Vagina (tissue), 2 donors: ENCODE measurements at places on chromosomes 1 and 21. TPM values are rescaled to one million over a fixed set of nuclear protein-coding genes. Genes with fewer than 3 reads are reported as not detected.

- no peaks in the 10 kb centered on the region for H3K4me1 ChIP-seq
- no peak for DNase-seq
- no peak overlapping the region for H3K27ac ChIP-seq
- no peaks in the 10 kb centered on the region for H3K36me3 ChIP-seq
- H3K27me3 ChIP-seq, result no peaks in the 10 kb centered on the region
Observed at GRCh38 chr1:240107058-240107684, 15.5 kb downstream of the FMN2 start.

Gene PRR9
- total RNA-seq, result not detected

Gene LENEP
- total RNA-seq, result not detected

Gene KIF17
- 2.5 TPM for total RNA-seq

GRCh38 chr1:42266253-42267135, 68.5 kb downstream of the FOXJ3 start:
- H3K36me3 ChIP-seq, result no peaks in the 10 kb centered on the region
- no peak for DNase-seq
- H3K27me3 ChIP-seq, result no peaks in the 10 kb centered on the region
- H3K4me1 ChIP-seq, result peaks cover 18% of the 10 kb centered on the region
- no peak overlapping the region for H3K4me3 ChIP-seq

DNA sequence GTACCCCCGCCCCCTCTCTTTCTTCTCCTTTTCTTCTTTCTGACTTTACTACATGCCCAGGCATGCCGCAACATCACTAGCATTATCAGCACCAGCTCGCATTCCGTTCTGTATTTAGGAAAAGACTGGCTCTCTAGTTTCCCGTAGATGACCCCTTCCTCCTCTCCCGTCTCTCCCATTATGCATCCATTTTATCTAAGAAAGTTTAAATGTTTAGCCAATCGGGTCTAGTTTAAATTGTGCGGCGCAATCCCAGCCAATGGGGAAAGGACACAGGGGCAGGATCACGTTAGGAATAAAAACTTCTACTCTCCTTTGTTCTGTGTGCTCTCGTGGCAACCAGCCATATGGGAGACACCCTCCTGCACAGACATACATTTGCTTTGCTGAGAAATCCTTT, 2.3 kb upstream of the KRTAP10-7 start:
- no peak for DNase-seq
- no peak overlapping the region for H3K27ac ChIP-seq
- H3K4me1 ChIP-seq, result no peaks in the 10 kb centered on the region
- no peak overlapping the region for H3K4me3 ChIP-seq
- no peaks in the 10 kb centered on the region for H3K27me3 ChIP-seq

GRCh38 chr1:198157847-198158725, 1.3 kb downstream of the NEK7 start:
- peak overlapping the region; percentile 84 for H3K4me3 ChIP-seq
- DNase-seq, result no peak
- H3K27me3 ChIP-seq, result no peaks in the 10 kb centered on the region
- peaks cover 48% of the 10 kb centered on the region for H3K4me1 ChIP-seq
- no peaks in the 10 kb centered on the region for H3K36me3 ChIP-seq
- peak overlapping the region; percentile 99 for H3K27ac ChIP-seq

- H3K4me3 ChIP-seq, result no peak overlapping the region
- no peak overlapping the region for H3K27ac ChIP-seq
- H3K36me3 ChIP-seq, result no peaks in the 10 kb centered on the region
- H3K27me3 ChIP-seq, result no peaks in the 10 kb centered on the region
- no peak for DNase-seq
Observed at GRCh38 chr21:45866551-45866950, 115.0 kb upstream of the COL6A1 start.

GRCh38 chr21:20646431-20647165, 351.6 kb upstream of the NCAM2 start:
- H3K27me3 ChIP-seq, result no peaks in the 10 kb centered on the region
- H3K4me3 ChIP-seq, result no peak overlapping the region
- DNase-seq, result no peak
- no peak overlapping the region for H3K27ac ChIP-seq

Gene KRTAP6-1
- not detected for total RNA-seq

GRCh38 chr1:1032424-1032823, 12.5 kb downstream of the AGRN start:
- H3K4me1 ChIP-seq, result peaks cover 22% of the 10 kb centered on the region
- DNase-seq, result no peak
- H3K27ac ChIP-seq, result no peak overlapping the region
- peaks cover 5% of the 10 kb centered on the region for H3K27me3 ChIP-seq
- H3K4me3 ChIP-seq, result peak overlapping the region; percentile 60
- H3K36me3 ChIP-seq, result no peaks in the 10 kb centered on the region

DNA sequence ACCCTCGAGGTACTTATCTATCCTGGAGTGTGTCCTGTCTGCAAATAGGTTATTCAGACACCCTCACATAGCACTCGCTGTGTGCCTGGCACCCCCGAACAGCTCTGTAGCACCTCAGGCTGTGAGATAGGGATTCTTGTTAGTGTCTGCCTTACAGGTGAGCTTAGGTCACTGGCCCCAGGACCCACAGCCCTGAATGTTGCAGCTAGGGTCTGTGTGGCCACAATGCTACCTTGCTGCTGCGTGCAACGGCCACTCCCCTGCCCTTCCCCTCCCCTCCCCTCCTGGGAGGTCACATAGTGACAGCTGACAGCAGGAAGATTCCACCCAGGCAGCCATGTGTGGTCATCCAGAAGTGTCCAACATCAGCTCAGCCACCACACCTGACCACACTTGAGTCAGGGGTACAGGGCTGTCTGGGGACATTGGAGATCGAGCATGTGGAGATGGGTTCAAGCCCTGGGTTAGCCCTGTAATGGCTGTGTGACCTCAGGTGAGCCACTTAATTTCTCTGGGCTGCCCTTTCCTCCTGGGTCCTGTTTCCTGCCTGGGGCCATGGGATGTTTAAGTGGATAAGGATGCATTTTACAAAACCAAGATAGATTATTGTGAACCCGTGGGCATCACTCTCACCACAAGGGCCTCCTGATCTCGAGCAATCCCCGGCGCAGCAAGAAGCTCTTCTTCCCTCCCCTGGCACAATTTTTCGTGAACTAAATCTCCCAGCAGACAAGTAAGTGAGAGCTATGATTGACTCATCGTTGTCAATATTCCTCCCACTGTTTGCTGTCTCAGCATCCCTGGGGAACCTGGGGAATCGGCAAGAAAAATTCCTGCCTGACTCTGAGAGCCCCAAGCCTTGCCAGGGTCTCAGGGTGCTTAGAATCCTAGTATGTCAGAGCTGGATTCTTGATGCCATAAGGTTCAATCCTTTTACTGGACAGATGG, 208.7 kb downstream of the PTPRU start:
- no peaks in the 10 kb centered on the region for H3K36me3 ChIP-seq
- DNase-seq, result no peak
- H3K4me3 ChIP-seq, result no peak overlapping the region
- H3K27me3 ChIP-seq, result no peaks in the 10 kb centered on the region
- H3K27ac ChIP-seq, result no peak overlapping the region

- H3K36me3 ChIP-seq, result no peaks in the 10 kb centered on the region
- no peaks in the 10 kb centered on the region for H3K27me3 ChIP-seq
- DNase-seq, result no peak
- no peaks in the 10 kb centered on the region for H3K4me1 ChIP-seq
- H3K27ac ChIP-seq, result peak overlapping the region; percentile 14
Observed at GRCh38 chr1:235022981-235023710, 105.5 kb downstream of the TOMM20 start.

GRCh38 chr1:57091642-57092041, 125.8 kb upstream of the C8B start:
- no peak overlapping the region for H3K27ac ChIP-seq
- DNase-seq, result no peak
- no peaks in the 10 kb centered on the region for H3K36me3 ChIP-seq
- H3K27me3 ChIP-seq, result no peaks in the 10 kb centered on the region
- H3K4me1 ChIP-seq, result no peaks in the 10 kb centered on the region

Gene SZRD1
- total RNA-seq, result 52.3 TPM

Gene OPRD1
- 2.2 TPM for total RNA-seq

DNA sequence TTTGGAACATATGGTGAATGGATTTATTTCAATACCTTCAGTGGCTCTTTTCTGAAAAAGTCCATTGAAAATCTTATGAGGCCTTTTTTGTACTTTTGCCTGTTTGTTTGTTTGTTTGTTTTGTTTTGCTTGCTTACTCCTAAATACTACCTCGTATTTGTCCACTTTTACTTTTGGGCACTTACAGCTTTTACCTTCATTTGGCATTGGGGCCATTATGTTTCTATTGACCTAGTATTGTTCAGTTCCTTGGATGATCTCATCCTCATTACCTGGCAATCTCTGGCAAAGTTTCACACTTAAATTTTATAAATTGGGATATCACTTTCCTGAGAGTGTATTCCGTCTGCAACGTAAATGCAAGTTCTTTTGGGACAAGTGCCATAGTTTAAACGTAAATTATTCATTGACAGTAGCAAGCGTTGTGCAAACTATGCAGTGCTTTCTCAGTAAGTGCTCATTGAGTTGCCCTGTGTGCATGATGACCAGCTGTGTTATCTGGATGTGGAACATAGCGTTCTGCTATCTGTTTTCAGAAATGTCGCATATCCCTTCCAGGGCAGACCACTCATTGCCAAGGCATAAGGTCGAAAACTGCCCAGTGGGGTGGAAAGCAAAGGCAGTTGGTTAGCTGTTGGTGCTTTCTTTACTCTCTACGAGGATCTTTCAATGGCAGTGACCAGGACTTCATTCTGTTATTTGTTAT, 51.1 kb downstream of the LRRC8D start:
- H3K27ac ChIP-seq, result no peak overlapping the region
- peaks cover 9% of the 10 kb centered on the region for H3K4me1 ChIP-seq
- no peak overlapping the region for H3K4me3 ChIP-seq
- DNase-seq, result no peak
- no peaks in the 10 kb centered on the region for H3K36me3 ChIP-seq

Gene PGLYRP3
- 28.7 TPM for total RNA-seq

Gene SDHC
- total RNA-seq, result 44.9 TPM

GRCh38 chr1:2874607-2875480, 73.4 kb upstream of the TTC34 start:
- H3K36me3 ChIP-seq, result no peaks in the 10 kb centered on the region
- DNase-seq, result no peak
- peaks cover 15% of the 10 kb centered on the region for H3K4me1 ChIP-seq
- peak overlapping the region; percentile 11 for H3K4me3 ChIP-seq

Gene OXCT2
- not detected for total RNA-seq

- no peaks in the 10 kb centered on the region for H3K36me3 ChIP-seq
- H3K27ac ChIP-seq, result no peak overlapping the region
- no peak for DNase-seq
- H3K4me1 ChIP-seq, result no peaks in the 10 kb centered on the region
Observed at GRCh38 chr1:148352470-148353053, 130.5 kb downstream of the PPIAL4G start.

Gene SPRR3
- total RNA-seq, result 1,163 TPM

DNA sequence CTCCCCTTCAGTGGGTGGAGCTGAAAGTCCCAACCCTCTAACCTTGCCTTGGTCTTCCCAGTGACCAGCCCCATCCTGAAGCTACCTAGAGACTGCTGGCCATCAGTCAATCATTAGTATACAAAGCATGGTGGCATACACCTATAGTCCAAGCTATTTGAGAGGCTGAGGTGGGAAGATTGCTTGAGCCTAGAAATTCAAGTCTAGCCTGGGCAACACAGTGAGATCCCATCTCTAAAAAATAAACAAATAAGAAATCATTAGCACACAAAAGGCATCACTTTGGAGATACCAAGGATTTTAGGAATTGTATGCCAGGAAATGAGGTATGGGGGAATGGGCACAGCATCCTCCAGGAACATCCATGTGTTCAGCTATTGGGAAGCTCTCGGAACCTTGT, 4.4 kb upstream of the IFI6 start:
- H3K27ac ChIP-seq, result no peak overlapping the region
- H3K4me1 ChIP-seq, result peaks cover 15% of the 10 kb centered on the region
- no peaks in the 10 kb centered on the region for H3K36me3 ChIP-seq
- H3K27me3 ChIP-seq, result no peaks in the 10 kb centered on the region
- DNase-seq, result no peak

GRCh38 chr1:28926629-28927265, 12.4 kb downstream of the EPB41 start:
- no peak overlapping the region for H3K4me3 ChIP-seq
- no peaks in the 10 kb centered on the region for H3K27me3 ChIP-seq
- H3K36me3 ChIP-seq, result no peaks in the 10 kb centered on the region
- DNase-seq, result no peak
- H3K27ac ChIP-seq, result no peak overlapping the region

Gene REN
- total RNA-seq, result not detected

DNA sequence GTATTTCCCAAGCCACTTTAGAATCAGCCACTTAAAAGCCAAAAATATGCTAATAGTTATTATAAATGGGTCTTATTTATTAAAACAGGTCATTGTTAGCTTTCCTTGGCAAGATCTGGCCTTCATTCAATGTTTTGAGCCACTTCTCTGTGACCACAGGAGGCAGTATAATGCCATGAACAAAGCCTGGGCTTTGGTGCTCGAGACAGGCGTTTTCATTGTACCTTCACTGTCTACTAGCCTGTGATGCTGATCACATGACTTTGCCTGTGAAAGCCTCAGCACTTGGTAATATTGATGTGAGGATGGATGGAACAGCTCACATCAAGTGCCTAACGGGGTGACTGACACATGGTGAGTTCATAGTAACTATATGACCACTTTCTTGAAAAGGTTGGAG, 217.0 kb downstream of the RWDD3 start:
- H3K4me3 ChIP-seq, result no peak overlapping the region
- H3K27me3 ChIP-seq, result no peaks in the 10 kb centered on the region
- no peak for DNase-seq
- no peak overlapping the region for H3K27ac ChIP-seq

- no peak for DNase-seq
- no peaks in the 10 kb centered on the region for H3K36me3 ChIP-seq
- no peak overlapping the region for H3K4me3 ChIP-seq
Observed at GRCh38 chr1:4784761-4785160, 130.4 kb downstream of the AJAP1 start.

Gene NCAM2
- 4.7 TPM for total RNA-seq

- no peaks in the 10 kb centered on the region for H3K4me1 ChIP-seq
- H3K36me3 ChIP-seq, result no peaks in the 10 kb centered on the region
- no peak for DNase-seq
- H3K27ac ChIP-seq, result no peak overlapping the region
- no peaks in the 10 kb centered on the region for H3K27me3 ChIP-seq
Observed at GRCh38 chr1:36588972-36589371, 106.3 kb upstream of the CSF3R start.

Gene RNU1-1
- total RNA-seq, result 19,908 TPM

DNA sequence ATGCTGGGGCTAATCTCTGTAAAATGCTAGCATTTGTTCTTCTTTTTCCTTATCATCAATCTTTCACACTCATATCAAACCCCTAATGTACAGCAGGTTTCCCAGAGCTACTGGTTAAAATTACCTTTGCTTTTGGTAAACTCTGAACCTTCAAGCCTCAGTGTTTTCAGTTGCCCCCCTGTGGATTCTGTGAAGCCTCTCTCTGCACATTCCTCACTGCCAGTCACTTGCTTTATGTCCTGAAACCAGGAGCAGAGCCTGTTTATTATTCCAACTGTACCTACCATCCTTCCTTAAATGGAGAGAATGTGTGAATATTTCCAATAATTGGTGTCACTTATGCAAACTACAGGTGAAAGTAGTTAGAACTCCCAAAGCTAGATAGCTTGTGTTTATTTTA, 134.2 kb downstream of the NEK7 start:
- H3K27me3 ChIP-seq, result no peaks in the 10 kb centered on the region
- H3K36me3 ChIP-seq, result no peaks in the 10 kb centered on the region
- no peaks in the 10 kb centered on the region for H3K4me1 ChIP-seq
